Endothelial cell (in vitro differentiated cells): ENCODE measurements at places on chromosomes 2 and 18. TPM values are rescaled to one million over a fixed set of nuclear protein-coding genes. Genes with fewer than 3 reads are reported as not detected.

- no peaks in the 10 kb centered on the region for H3K36me3 ChIP-seq
- no peak for DNase-seq
- peaks cover 6% of the 10 kb centered on the region for H3K27me3 ChIP-seq
- no peak overlapping the region for H3K4me3 ChIP-seq
- H3K4me1 ChIP-seq = peaks cover 33% of the 10 kb centered on the region
These were observed 42.6 kb downstream of the ASAP2 start for GRCh38 chr2:9249020-9249800.

GRCh38 chr2:118858485-118859156 lies 11.2 kb upstream of the EN1 start:
- H3K27ac ChIP-seq = no peak overlapping the region
- H3K36me3 ChIP-seq = peaks cover 5% of the 10 kb centered on the region
- no peak for DNase-seq
- peaks cover 12% of the 10 kb centered on the region for H3K4me1 ChIP-seq
- no peak overlapping the region for H3K4me3 ChIP-seq

DNA sequence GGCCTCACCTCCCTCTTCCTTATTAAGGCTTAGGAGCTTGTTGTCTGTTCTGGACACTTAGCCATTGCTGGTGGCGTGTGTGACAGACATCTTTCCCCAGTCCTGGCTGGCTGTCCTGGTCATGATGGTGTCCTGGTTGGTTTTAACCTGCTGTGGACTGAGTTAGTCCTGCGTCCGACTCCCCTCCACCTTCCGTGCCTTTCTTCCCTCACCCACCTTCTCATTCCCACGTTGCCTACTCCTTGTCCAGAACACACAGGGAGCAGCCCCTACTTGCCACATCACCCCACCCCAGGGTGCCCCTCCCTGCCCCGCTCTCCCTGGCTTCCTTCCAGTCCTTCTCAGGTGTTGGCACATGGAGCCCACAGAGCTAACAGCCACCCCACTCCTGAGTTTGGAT lies 9.5 kb downstream of the ANO7 start:
- no peak overlapping the region for H3K27ac ChIP-seq
- no peak for DNase-seq
- H3K27me3 ChIP-seq = peaks cover 4% of the 10 kb centered on the region
- no peak overlapping the region for H3K4me3 ChIP-seq

The OTX1 gene
- 0.33 TPM for total RNA-seq

DNA sequence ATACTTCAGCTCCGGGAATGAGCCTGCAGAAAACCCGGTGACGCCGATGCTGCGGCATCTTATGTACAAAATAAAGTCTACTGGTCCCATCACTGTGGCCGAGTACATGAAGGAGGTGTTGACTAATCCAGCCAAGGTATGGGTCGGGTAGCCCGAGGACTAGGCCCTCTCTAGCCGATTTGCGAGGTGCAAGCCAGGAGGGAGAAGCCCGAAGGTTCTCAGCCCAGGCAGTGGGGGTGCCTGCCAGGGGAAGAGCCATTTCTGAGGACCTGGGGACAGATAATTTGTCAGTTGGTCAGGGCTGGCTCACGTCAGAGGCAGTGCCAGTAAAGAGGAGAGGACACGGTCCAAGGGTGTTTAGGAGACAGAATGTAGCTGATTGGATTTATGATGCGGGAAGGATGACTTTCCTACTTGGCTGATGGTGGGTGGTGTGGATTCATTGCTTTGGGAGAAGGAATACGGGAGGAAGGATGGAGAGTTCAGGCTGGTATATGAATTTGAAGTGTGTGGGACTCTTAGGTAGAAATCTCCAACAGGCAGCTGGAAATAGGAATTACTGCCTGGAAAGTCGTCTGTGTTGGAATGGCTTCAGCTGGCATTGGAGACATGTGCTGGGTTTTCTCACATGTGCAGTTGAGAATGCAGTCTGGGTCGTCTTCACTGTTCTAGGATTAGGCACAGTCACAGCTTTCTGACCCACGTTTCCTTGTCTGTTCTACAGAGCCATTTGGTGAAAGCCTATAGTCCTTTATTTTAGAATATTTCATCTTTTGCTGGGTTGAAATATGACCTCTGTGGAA lies 874 bp downstream of the NDUFAF7 start:
- H3K36me3 ChIP-seq = peaks cover 15% of the 10 kb centered on the region
- no peaks in the 10 kb centered on the region for H3K27me3 ChIP-seq
- peak; percentile 12 for DNase-seq
- H3K4me3 ChIP-seq = no peak overlapping the region
- peaks cover 2% of the 10 kb centered on the region for H3K4me1 ChIP-seq

GRCh38 chr2:127637725-127638252 lies 8.2 kb upstream of the GPR17 start:
- H3K4me1 ChIP-seq = peaks cover 10% of the 10 kb centered on the region
- H3K27me3 ChIP-seq = peaks cover 3% of the 10 kb centered on the region

DNA sequence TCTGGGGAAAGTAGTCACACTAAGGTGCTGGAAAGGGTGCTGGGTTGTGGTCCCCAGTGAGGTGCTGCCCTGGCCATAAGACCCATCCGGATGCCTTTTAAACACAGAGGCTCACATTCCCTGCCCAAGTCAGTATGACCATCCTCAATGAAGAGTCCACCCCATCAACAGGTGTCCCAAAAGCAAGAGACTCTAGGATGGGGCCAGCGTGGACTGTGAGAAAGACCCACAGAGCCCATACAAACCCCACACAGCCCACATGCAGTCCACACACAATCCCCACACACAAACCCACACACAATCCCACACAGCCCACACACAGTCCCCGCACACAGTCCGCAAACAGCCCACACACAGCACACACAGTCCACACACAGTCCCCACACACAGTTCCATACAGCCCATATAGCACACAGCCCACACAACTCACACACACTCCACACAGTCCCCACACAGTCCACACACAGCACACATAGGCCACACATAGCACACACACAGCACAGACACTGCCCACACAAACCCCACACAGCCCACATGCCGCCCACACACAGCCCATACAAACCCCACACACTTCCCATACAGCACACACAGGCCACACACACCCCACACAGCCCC lies 241.4 kb upstream of the SALL3 start:
- H3K27me3 ChIP-seq = peaks cover 19% of the 10 kb centered on the region
- no peak overlapping the region for H3K27ac ChIP-seq
- H3K4me3 ChIP-seq = no peak overlapping the region

The KIAA2012 gene
- total RNA-seq = 0.08 TPM

The NOL4 gene
- 0.67 TPM for total RNA-seq

The NXPH2 gene
- total RNA-seq = 3.4 TPM

DNA sequence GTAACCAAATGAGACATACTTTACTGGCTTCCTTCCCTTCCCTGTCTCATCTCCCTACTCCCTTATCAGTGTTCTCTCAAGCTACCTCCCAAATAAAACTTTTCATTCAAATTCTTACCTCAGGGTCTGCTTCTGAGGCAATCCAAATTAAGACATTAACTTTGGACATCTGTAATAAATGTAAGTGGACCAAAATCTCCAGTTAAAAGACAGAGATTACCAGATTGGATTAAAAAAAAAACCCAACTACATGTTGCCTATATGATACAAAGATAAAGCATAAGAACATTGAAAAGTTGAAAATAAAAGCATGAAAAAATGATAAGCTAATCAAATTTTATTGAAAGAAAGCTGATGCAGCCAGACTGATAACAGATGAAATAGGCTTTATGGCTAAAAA lies 58.8 kb upstream of the ST3GAL5 start:
- H3K36me3 ChIP-seq = peaks cover 13% of the 10 kb centered on the region
- H3K27ac ChIP-seq = no peak overlapping the region
- H3K4me1 ChIP-seq = peaks cover 11% of the 10 kb centered on the region
- peaks cover 2% of the 10 kb centered on the region for H3K27me3 ChIP-seq
- DNase-seq = no peak
